Activated CD8-positive, alpha-beta memory T cell treated with anti-CD3 and anti-CD28 coated beads for 48 hours (primary cell): ENCODE measurements at places on chromosomes 5 and 9.
A peak's percentile ranks its signal among the peaks of the same experiment; 100 is the strongest.

- DNase-seq: no peak
Measured at GRCh38 chr5:149966946-149967345, 6.4 kb downstream of the SLC26A2 start.

- peak; percentile 48 for DNase-seq
Measured at GRCh38 chr5:134554319-134555222, 29.1 kb downstream of the JADE2 start.

- no peak for DNase-seq
Measured at GRCh38 chr5:169421677-169422076, 120.7 kb upstream of the SLIT3 start.

GRCh38 chr5:139676406-139676805, 28.3 kb downstream of the CXXC5 start:
- no peak for DNase-seq

GRCh38 chr9:38047301-38048251, 21.5 kb downstream of the SHB start:
- DNase-seq: no peak

DNA sequence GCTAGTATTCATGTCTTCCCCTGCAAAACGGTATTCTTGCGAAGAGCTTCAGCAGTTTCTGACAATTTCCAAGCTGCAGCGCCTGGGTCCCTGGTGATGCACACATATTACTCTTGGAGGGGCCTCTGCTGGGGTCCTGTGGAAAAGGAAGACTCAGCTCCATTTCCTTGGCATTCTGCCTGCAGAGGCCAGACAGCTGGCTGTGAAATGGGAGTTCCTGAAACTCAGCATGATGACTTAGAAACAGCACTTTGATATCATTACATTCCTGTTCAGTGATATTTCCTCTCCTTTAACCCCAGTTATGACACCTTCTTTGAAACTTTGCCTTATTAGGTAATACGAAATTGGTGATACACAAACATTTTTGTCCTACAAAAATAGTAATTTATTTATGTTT, 98.5 kb downstream of the APBA1 start:
- no peak for DNase-seq

DNA sequence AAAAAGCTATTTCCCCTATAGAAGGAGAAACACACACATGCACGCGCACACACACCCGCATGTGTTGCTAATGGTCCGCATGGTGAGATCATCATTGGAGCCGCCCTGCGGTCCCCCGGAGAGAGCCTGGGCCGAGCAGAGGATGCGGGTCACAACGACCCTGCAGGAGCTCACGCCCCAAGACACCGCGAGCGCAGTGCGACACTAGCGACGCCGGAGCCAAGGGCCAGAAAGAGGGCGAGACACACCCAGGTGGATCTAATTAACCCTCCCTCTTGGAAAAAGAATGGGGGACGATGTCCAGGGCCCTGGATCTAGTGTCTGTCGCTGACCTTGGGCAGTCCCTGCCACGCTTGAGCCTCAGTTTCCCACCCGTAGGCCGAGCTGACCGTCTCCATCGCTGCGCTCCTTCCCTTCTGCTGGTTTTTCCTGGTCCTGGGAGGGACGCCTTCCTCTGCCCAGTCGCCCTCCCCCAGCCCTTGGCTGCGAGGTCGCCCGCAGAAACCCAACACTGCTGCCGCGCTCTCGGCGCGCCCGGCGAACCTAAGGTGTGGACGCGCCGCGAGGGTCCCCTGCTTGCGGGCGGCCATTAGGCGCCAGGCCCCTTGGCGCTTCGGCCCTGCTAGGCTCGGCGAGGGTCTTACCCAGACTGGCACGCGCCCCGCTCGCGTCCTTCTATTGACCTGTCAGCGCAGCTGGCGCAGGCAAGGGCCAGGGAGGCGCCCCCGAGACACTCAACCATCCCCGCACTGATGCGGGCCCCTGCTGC, 47.5 kb upstream of the RNF20 start:
- no peak for DNase-seq

GRCh38 chr5:111655169-111655924, 101.6 kb downstream of the NREP start:
- DNase-seq: no peak

- DNase-seq: no peak
Measured at GRCh38 chr5:135155616-135156214, 121.7 kb upstream of the PITX1 start.

GRCh38 chr9:85262333-85262732, 479.4 kb downstream of the AGTPBP1 start:
- DNase-seq: no peak

GRCh38 chr9:99486684-99487083, 264.6 kb downstream of the SEC61B start:
- no peak for DNase-seq

- DNase-seq: no peak
Measured at GRCh38 chr5:167971706-167972105, 319.7 kb upstream of the WWC1 start.

GRCh38 chr9:105850852-105851500, 156.6 kb downstream of the TMEM38B start:
- DNase-seq: no peak
